ENCODE measurements at places on chromosomes 4 and X.
A peak's percentile ranks its signal among the peaks of the same experiment; 100 is the strongest.

- no peak for DNase-seq
Observed at GRCh38 chr4:55578341-55579010, 13.6 kb downstream of the PDCL2 start.

DNA sequence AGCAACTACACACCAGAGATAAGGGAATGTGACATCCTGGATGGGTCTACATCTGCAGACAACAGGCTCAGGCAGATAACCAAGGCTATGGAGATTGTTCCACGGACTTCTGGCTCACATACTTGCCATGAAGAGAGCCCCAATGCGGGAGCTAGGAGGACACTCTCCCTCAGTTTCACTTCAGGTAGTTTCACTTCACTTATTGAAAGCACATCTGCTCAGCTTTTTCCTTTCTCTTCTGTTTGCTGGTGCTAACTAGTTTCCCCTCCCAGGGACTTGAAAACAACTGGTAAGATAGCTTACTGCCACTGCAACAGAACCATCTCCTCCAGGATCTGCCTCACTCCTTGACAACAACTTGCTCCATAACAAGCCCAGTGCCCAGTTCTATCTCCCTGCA, 1.4 kb upstream of the CT47C1 start:
- DNase-seq: no peak

DNA sequence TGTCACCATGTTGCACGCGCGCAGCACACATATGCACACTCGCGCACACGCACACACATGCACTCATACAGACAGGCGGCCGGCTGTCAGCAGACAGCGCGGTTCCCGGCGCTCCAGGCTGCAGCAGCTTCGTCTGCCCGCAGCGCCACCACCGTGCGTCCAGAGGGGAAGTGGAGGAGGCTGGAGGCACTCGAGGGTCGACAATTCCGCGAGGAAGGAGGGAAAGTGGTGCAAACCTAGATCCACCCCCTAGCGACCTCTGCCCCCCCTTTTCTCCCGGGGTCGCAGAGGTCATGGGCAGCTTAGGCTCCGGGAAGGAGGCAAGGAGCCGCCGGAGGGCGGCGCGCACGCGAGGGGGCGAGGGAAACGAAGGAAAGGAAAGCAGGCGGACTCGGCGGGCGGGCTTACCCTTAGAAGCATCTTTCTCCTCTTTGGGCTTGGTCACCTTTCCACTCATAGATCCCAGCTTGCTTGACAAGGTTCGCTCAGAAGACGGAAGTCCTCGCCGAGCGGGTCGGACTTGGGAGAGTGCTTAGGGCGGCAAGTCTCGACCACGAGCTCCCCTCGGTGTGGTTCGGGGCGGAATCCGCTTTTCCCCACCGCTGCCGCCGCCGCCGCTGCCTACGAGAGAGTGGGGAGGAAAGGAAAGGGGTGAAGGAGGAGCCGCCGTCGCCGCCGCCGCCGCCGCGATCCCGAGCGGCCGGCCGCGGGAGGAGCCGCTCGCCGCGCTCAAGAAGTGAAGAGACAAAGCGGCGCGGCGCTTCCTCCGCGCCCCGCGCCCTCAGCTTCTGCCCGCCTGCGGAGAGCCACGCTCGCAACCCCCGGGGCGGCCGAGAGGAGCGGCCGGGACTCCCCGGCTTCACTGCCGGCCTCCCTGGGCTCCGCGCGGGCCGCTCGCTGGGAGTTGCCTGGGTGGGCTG, 326.6 kb upstream of the F9 start:
- peak; percentile 58 for DNase-seq

DNA sequence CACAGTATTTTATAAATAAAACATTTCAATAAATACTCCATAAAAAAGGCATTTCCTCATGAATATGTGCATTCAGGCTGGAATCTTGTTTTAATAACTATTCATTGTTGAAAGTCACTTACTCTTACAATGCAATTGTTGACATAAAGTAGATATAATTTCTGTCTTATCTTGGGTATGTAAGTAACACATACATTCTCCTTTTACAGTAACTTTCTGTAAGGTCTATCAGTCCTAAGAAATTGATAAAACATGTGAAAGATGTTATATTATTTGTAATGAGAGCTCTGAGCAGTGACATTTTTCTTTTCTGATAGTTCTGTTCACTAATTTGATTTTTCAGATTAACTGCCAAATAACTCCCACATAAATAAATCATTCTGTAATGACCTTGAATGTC, 1249.2 kb downstream of the STIM2 start:
- no peak for DNase-seq

DNA sequence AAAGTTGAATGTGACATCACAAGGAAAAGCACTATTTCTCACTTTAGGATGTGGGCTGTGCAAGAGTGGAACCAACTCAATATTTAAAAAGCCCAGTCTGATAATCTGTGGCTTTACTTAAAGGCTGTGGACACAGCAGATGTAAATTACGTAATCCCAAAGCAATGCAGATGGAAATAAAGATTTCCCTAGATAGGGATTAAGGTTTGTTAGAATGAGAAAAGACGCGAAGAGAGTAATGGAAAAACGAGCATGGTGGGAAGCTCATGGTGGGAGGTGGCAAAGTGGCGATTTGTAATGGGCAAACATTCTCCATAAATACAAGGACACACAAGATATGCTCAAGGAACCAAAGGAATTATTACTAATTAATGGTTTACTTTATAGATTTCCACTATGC, 985.5 kb downstream of the FSTL5 start:
- no peak for DNase-seq

- DNase-seq: no peak
Observed at GRCh38 chr4:107008115-107008514, 28.0 kb downstream of the DKK2 start.

GRCh38 chr4:169567916-169568315, 44.5 kb downstream of the NEK1 start:
- no peak for DNase-seq

DNA sequence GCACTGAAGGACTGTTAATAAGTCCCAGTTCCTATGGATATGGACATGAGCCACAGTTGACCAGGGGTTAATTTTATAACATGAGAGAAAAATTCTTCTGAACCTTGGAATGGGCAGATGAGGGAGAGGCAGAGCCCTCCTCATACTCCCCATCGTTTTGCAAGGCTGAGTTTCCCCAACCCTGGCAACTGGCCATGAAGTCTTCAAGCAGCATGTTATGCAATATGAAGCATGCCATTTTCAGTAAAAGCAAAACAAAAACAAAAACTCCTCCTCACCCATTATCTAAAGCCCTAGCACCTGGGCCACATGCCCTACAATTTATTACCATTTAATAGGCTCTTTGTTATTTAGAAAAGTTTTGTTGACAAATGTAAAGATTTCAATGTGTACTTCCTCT, 64.5 kb downstream of the GPC4 start:
- DNase-seq: no peak

- no peak for DNase-seq
Observed at GRCh38 chrX:136619899-136620505, 28.0 kb upstream of the CD40LG start.

GRCh38 chr4:119930546-119930945, 136.1 kb downstream of the MAD2L1 start:
- DNase-seq: no peak

GRCh38 chr4:6282314-6282771, 12.7 kb downstream of the WFS1 start:
- DNase-seq: no peak
